Heart left ventricle (tissue), 16 donors: ENCODE measurements at places on chromosomes 1 and 21.
A peak's percentile ranks its signal among the peaks of the same experiment; 100 is the strongest.

DNA sequence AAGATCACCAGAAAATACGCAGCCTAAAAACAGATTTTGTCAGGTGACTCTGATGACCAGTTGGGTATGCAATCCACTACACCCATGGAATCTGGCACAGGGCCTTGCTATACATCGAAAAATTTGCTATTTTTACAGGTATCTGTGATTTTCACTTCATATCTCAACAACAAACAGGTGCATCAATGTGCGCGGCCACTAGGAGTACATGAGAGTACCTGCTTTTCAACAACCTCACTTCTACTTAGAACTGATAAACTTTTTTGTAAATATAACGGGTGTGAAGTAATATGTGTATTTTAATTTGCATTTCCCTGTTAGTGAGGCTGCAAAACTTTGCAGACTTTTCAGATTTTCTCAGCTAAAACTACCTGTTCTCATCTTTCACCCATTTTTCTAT lies 80.8 kb downstream of the SLC45A1 start:
- H3K27ac ChIP-seq = peak overlapping the region; percentile 68
- peaks cover 28% of the 10 kb centered on the region for H3K36me3 ChIP-seq
- H3K27me3 ChIP-seq = no peaks in the 10 kb centered on the region
- H3K4me1 ChIP-seq = peaks cover 84% of the 10 kb centered on the region
- no peak overlapping the region for H3K4me3 ChIP-seq

DNA sequence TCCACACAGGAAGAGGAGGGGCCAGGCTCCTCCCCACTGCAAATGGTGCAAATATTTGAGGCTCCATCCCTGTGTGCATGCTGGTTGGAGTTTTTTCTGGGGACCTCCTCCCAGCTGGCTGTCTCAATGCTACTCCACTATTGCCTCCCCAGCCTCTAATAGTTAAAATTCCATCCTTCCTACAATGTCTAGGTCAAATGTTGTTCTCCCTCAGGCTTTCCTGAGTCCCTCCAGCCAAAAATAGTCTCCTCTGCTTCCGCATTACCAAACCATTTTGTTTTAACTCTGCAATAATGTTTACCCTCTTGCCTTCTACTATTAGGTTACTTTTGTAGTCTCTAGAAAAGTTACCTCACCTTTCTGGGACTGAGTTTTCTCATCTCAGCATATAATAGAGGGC lies 29.6 kb upstream of the FMO1 start:
- H3K27me3 ChIP-seq = no peaks in the 10 kb centered on the region
- no peak overlapping the region for H3K4me3 ChIP-seq
- H3K4me1 ChIP-seq = peaks cover 10% of the 10 kb centered on the region
- no peak for DNase-seq
- peak overlapping the region; percentile 22 for H3K27ac ChIP-seq
- no peaks in the 10 kb centered on the region for H3K36me3 ChIP-seq

- H3K27ac ChIP-seq = no peak overlapping the region
- no peak for DNase-seq
- H3K36me3 ChIP-seq = no peaks in the 10 kb centered on the region
Observed at GRCh38 chr21:18252256-18252655, 7.6 kb downstream of the CHODL start.

DNA sequence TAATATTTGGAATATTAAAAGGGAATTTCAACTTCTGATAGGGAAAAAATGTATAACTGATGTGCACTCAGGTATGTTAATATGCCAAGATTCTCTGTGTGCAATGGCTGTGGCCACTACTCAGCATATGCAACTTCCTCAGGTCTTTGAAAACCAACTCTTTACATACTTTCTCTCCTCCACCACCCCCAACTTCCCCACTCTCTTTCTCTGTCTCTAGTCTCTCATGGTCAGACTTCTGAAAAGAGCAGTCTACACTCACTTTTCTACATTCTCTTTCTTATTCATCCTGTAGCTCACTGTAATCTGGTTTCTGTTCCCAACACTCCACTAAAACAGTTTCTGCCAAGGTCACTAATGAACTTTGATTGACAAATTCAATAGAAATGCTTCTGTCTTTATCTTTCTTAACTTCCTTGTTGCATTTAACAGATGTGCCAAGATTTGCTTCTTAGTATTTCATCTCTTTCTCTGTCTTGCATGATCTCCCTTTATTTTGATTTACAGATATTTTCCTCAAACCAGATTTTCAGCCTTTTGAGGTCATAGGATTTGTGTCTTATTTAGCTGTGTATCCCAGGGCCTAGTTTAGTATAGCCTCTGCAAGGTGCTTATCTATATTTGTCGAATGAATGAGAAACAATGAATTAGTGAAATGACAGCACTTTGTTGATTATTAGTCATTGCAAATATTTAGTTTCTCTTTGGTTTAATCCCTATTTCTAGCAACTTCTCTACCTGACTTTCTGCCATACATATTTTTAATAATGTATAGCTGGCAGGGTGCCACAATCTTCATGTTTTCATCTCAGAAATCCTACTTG lies 168.9 kb downstream of the LMO4 start:
- H3K4me3 ChIP-seq = no peak overlapping the region
- H3K27me3 ChIP-seq = no peaks in the 10 kb centered on the region
- H3K4me1 ChIP-seq = no peaks in the 10 kb centered on the region
- no peak for DNase-seq
